Stimulated activated naive CD4-positive, alpha-beta T cell (primary cell): ENCODE measurements at places on chromosomes 5 and 9.

GRCh38 chr5:112732131-112732530, 5.6 kb upstream of the APC start:
- no peak for DNase-seq

DNA sequence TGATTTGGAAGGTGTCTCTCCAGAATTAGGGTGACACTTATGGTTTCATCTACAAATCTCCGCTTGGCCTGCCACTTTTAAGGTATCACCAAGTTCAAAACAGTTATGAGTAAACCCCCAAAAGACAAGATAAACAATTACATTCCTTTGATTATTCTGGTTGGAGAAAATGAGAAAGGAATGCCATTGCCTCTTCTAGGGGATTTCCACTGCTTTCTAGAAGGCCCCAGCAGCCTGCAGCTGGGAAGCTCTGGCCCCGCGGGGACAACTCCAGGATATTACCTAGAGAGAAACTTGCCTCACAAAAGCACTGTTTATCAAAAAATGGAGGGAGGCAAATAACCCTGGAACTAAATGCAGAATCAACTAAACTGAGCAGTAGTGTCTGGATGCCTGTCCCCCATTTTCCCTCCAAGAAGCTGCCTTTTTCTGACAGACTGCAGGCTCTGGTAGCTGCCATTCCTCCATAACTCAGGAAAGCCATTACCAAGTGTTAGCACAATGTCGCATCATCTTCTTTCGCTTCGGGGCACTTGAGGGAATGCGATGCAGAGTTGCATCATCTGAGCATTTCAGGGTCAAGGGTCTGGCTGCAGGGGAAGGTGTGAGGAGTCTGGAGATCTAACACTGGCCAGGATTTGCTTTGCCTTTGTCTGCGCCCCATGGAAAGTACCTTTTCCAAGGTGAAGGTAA, 71.5 kb upstream of the PLPP6 start:
- no peak for DNase-seq

- no peak for DNase-seq
Measured at GRCh38 chr5:61000887-61001286, 55.9 kb downstream of the NDUFAF2 start.

DNA sequence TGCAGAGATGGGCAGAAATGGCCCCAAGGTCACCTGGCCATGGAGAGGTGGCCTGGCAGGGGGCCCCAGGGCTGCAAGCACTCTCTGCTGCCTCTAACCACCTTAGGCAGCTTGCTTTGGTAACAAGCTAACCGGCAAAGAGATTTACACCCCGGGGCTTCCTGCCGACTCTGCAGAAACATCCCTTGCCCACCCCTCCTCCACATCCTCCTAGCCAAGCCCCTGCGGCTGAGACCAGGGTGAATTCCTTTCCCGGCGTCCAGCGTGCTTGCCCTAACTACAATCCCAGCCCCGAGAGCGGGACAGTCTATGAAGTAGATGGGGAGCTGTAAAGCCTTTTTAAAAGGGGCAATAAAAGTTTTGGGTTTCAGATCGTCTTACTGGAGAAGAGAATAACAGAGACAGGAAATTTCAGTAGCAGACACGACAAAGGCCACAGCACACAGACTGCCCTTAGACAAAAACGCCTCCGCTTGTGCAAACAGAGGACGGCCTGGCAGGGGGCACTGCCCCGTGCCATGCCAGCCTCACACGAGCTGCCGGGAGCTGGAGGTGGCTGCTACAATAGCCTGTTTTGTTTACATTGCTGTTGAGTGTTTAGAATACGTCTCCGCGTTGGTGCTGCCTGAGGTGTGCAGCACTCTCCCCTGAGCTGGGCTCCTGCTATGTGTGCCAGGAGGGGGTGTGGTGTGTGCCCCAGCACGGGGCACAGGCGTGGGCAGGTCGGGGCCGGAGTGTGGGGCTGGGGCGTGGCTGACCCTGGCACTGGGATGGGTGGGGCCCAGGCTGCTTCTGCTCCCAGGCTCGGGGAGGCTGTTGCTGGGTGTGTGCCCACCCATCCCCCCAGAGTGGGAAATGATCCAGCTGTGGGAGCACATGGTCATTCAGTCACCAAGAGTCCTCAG, 15.3 kb downstream of the MYMK start:
- DNase-seq: peak; percentile 54

GRCh38 chr9:90002397-90003271, 397.8 kb downstream of the GADD45G start:
- DNase-seq: no peak

GRCh38 chr5:147626464-147626863, 116.6 kb upstream of the DPYSL3 start:
- no peak for DNase-seq

DNA sequence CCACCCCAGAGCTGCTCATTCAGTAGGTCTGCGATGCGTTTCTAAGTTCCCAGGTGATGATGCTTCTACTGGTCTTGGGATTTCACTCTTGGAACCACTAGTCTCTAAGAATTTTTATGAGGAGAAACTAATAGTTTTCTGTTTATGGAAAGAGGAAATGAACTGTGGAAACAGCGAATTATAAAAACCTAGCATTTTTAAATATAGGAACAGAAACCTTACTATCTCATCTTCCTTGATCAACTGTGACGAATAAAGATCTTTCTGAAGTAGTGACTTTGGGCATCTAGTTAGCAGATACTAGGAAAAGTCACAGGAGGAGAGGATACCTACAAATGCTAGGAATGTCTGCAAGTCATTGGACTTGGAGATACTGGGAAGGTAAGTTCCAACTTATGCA, 376.8 kb upstream of the RFX3 start:
- no peak for DNase-seq

- no peak for DNase-seq
Measured at GRCh38 chr5:74977471-74977870, 74.9 kb downstream of the GCNT4 start.

GRCh38 chr9:135883410-135884089, 23.8 kb downstream of the CAMSAP1 start:
- no peak for DNase-seq

DNA sequence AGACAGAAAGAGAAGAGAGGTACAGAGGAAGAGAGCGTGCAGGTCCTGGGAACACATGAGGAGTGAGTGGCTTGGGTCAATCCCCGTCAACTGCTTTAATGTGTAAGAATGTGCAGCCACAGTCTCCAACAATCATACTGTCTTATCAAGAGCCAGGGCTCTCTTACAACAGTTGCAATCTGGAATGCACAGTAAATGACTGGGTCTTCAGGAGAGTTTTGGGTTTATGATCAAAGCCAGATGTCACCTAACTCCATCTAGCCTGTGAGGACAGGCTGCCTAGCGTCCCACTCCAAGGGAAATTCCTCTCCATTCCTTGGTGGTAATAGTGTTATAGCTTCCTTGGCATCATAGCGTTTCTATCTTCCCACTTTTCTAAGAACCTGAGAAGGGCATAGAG, 75.0 kb upstream of the TRIO start:
- no peak for DNase-seq

DNA sequence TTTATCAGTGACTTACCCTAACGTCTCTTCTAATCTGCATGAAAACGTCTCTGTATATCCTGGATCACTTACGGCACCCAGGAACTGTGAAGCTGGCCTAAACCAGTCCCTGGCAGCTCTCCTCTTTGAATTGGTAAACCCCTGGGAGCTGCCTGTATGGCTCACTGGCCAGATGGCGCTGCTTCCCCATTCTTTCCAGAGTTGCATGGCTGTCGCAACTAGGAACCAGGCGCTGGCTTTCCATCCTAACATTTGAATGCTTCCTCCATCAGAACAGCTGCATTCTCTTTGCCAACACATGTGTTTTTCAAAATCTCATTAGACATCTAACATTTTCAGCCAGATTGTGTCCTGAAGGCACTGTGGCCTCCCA, 8.0 kb upstream of the PCA3 start:
- DNase-seq: no peak

DNA sequence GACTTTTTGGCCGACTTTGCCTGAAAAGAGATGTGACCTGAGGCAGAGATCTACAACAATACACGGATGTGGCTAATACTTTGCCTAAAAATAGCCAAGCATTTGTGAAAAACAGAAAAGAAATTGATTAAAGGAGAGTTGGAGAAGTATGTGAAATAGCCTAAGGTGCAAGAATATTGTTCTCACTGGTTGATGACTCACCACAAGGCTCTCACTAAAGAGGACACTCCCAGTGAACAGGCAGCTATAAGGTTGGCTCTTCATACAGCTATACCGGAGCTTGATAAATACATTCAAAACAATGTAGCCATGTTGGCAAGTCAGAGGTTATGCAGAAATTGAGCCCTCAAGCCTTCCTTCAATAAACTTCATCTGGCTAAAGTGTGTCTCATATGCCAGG, 317.2 kb upstream of the GRAMD2B start:
- DNase-seq: no peak

DNA sequence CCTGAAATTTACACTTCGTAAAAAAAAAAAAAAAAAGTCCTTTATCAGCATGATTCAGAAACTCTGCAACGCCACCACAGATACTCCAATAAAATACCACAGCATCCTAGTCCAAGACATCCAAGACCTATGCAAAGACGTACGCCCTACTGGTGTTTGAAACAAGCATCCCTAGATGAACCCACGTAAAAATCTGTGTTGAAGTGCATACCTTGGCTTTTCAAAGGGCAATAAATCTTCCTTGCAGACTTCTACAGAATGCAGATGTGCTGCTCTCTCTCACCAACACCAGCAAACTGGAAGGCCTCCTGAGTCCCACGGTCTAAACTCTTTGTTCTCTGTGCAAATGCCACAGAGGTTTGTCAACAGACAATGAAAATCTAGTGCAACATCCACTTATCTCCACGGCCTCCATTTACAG, 38.8 kb downstream of the MYO10 start:
- DNase-seq: no peak

DNA sequence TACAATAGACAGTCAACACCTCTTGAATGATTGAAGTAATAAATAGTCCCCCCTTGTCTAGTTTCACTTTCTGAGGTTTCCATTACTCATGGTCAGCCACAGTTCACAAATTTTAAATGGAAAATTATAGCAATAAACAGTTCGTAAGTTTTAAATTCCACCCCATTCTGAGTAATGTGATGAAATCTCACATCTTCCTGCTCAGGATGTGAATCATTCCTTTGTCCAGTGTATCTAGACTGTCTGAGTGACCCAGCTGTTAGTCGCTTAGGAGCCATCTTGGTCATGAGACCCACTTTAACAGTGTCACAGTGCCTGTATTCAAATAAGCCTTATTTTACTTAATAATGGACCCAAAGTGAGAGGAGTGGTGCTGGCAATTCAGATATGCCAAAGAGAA, 311.6 kb upstream of the PRR16 start:
- DNase-seq: no peak

DNA sequence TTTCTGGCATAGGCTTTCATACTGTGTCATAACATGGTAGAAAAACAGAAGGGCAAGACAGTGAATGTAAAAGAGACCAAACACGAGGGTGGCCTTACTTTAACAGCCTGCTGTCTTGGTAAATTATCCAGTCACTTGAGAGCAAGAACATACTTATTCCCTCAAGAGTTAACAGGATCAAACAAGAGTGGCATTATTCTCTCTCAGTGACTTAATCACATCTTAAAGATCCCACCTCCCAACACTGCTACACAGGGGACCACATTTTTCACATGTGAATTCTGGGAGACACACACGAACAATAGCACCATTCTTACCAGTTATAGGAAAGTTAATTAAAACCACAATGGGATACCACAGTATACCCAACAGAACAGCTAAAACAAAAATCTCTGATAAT, 898.0 kb upstream of the C9orf72 start:
- DNase-seq: no peak

GRCh38 chr9:111874500-111874899, 22.1 kb upstream of the UGCG start:
- DNase-seq: no peak

- DNase-seq: no peak
Measured at GRCh38 chr5:82349652-82350051, 71.5 kb upstream of the RPS23 start.

DNA sequence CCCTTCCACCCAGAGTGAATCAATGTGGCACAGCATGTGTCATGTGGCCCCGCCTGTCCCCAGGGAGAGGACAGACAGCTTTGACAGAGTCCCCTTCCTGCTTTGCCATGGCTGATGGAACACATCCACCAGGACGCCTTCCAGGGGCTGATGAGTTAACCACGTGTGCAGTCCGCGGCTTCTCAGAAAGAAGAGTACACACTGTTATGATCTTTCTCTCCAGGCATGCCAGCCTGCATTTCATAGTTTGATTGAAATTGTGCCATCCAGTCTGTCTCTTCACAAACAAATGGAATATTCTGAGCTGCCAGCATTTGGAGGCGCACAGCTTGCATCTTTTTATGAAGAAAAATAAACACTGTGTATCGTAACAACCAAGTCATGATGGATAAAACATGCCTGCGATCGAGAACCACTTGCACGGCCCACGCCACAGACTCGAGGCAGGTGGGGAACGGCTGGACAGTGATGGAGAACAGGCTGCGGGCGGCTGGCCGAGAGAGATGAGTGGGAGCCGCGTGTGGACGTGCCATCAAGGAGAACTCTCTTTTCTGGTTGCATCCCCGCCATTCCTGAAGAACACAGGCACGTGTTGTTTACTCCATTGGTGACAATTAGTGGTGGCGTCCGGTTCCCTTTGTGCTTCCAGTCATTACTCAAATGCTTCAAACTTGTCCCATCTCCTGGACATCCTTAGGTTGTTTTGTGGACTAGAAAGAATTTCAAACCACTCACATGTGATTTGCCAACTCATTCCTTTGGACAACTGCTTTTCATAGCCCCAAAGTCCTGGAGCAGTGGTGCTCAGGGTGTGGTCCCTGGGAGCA, 220.2 kb downstream of the AGTPBP1 start:
- DNase-seq: no peak

- no peak for DNase-seq
Measured at GRCh38 chr9:107710953-107711352, 221.4 kb upstream of the KLF4 start.

DNA sequence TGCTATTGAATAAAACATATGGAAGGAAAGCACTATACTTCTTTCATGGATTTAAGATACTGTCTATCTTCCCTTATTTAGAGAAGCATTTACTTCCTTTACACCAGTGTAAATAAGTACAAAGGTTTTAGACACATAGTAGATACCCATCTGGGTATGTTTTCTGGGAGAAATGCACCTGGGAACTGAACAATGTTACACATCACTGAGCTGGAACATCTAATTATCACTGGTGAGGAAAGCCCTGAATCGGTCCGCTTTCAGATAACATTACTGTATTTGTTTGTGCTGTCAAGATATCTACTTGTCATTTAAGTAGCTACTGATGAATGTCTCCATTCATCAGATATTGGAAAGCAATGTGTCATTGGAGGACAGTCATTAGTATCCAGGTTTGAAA, 964.7 kb upstream of the PTPRD start:
- no peak for DNase-seq

GRCh38 chr9:87324613-87325194, 173.0 kb upstream of the DAPK1 start:
- DNase-seq: peak; percentile 26

DNA sequence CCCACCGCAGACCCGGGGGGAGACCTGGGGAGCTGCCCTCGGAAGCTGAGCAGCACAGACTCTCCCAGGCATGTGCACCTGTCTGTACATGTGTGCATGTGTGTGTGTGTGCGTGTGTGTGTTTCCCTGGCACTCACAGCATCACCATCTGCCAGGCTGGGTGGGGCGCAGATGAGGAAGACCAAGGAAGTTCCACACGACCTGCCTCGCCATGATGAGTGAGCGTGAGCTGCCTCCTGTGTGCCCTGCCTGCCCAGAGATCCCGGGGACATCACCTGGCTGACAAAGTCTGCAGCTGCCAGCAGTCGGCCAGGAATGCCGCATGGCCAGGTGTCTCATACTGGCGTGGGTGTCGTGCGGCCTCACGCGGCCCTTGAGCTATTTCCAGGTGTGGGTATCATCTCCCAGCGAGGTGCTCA, 4.0 kb upstream of the GPSM1 start:
- DNase-seq: no peak
